ENCODE measurements at places on chromosomes 2 and 18.

- no peak for DNase-seq
These were observed 25.2 kb downstream of the HRH4 start for GRCh38 chr18:24485681-24486080.

- DNase-seq: no peak
These were observed 19.8 kb downstream of the DTYMK start for GRCh38 chr2:241666627-241667400.

DNA sequence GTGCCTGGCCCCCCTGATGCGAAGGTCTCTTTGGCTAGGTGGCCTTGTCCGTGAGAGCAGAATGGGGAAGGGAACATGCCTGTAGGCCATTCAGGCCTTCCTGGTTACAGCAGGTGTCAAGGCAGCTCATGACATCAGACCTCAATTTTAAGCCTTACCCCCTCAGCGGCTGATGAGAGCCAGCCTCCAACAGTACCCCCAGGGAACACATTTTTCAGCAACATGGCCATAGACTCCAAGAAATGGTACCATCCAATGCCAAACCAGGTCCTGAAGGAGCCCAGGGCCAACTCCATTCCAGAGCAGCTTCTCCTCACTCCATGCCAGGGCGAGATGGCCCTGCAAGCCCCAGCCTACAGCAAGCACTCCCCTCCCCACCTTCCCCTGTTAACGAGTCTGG lies 199.2 kb downstream of the SMAD2 start:
- DNase-seq: no peak

- no peak for DNase-seq
These were observed 49.4 kb downstream of the TSPYL6 start for GRCh38 chr2:54206596-54206995.

- no peak for DNase-seq
These were observed 13.3 kb downstream of the NTSR2 start for GRCh38 chr2:11656671-11657101.

- DNase-seq: no peak
These were observed 149.9 kb downstream of the LOXHD1 start for GRCh38 chr18:46506974-46507586.

DNA sequence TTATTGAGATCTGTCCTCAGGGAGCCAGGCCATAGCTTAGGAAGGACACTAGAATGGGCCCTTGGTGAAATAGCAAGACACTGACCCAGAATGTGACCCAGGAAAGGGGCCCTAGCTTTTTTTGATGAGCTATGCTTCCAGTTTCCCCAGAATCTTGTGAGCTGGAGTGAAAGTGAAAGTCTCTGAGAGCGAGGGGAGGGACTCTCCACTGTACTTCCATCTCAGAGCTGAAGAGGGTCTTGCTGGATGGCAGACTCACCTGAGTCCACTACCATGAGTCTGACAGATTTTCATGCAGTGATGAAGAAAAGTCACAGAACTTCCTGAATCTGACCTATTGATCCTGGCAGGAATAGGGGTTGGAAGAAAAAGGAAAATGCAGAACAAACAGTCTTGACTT lies 3.1 kb downstream of the ARHGAP25 start:
- no peak for DNase-seq

GRCh38 chr2:26561918-26562810 lies 79.0 kb downstream of the CIB4 start:
- no peak for DNase-seq

DNA sequence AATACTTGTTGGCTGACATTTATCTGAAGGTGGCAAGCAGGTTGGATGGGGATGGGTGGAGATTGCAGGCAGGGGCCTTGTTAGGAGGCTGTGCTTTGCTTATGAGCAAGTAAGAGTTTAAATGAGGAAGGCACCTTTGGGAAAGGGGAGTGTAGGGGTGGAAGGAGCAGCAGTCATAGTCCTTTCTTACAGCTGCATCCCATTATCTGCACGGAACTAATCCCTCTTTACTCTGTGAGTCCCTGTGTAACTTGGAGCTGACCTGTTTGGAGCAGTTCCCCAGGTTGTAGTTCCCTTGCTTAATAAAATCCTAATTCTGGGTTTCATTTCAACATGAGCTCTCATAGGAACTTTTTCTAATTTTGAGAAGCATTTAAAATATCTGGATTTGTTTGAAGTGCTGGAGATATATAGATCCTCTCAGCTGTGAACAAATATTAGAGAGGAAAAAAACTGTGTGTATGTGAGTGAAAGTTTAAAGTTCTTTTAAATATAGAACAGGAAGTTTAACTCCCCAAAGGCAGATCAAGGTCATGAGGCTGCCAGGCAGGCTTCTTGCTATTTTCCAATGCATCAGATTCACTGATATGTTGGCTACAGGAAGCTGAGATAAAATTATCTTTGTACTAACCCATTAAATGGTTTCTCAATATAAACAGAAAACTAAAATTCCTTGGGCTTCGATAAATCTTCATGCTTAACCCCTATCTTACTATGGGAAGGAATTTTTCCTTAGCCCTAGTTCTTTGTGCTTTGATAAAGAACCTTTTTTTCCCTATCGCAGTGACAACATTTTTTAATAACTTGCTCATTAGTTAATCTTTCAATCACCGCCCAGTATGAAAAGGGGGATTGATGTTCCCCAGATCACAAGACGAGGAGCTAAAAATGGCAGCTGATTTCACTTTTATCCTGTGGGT lies 104.6 kb upstream of the EML6 start:
- DNase-seq: no peak

DNA sequence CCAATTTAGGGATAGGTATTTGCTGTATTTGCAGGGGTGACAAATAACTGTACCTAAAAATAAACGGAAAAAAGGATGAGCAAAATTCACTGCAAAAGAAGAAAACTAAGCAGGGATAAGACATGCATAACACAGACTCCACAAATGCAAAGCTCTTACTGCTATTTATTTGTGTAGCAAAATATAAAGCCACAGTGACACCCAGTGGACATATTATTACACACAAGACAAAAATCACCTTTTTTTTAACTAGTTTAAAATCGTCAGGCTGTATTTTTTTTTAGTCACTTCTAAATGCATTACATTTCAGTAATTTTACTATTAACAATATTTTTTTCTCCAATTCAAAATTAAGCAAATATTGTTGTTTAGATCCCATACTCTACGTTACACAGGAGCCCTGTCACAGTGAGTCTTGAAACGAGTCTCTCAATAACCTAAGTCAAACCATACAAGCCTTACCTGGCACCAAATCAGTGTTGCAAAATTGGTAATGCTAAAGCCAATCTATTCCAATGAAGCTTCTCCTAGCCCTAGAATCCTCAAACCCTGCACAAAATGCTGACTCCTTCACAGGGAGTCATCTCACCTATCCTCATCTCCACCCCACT lies 23.7 kb downstream of the METTL4 start:
- DNase-seq: no peak

GRCh38 chr18:46322411-46322891 lies 218.3 kb downstream of the HAUS1 start:
- no peak for DNase-seq

DNA sequence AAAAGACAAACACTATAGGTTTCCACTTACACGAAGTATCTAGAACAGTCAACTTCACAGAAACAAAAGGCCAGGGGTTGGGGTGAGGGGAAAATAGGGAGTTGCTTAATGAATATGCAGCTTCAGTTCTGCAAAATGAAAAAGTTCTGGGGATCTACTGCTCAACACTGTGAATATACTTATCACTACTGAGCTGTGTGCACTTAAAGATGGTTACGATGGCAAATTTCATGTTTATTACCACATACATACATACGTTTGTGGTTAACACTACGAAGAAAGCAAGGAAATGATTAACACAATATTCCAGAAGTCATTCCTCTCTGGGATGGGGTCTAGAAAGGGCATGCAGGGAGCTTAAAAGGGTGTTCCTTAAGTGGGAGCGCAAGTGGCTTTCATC lies 19.3 kb downstream of the MBOAT2 start:
- no peak for DNase-seq

- no peak for DNase-seq
These were observed 95.7 kb upstream of the SERTAD2 start for GRCh38 chr2:64749446-64749845.

GRCh38 chr2:64852771-64853241 lies 136.4 kb upstream of the SLC1A4 start:
- DNase-seq: no peak

DNA sequence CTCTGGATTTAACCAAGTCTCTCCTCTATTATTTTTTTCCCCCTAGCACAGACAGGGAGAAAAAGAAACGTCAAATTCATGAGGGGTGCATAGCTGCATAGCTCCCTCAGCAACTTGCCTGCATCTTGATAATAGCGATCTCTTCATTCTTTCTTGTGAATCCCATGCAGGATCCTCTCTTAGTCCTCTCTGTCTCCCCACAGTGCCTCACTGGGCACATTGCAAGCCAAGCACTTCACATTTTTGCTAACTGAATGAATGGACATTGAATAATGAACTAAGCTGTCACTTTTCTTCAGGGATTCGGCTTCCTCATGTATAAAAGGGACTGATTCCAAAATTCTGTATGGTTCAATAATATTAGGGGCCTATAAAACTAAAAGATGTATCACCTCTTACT lies 2.9 kb upstream of the EPB41L3 start:
- no peak for DNase-seq

DNA sequence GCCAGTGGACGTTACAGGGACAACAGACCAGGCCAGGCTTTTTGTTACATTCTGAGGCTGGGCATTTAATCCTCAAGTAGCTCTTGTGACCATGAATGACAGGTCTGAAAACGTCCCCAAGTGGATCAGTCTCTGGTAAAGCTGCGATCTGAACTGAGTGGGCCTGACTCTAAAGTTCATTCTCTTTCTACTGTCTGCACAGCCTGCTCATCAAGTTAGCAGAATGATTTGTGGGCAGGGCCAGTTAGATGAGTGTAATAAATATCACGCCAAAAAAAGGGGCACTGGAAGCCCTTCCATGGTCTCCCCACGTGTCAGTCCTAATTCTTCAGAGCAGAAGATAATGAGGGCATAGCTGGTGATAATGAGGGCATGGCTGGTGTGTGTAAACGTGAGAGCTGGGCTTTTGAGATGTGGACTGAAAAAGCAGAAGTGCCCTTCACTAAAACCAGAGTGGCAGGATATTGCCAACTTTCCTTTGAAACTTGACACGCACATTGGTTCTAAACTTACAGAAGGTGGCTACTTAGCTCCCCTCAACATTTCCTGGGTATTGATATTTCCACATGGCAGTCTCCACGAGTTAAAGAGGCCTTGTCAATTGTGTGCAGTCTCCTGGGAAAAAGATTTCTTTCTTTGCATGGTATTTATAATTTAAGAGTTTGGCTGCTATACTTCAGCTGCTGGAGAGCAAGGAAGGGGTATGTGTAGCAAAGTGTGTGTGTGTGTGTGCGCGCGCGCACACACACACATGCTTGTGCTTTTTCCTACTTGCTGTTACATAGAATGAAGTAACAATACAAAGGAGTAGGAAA lies 72.7 kb upstream of the LYPD6B start:
- DNase-seq: no peak

GRCh38 chr2:37366773-37367172 lies 22.3 kb downstream of the QPCT start:
- no peak for DNase-seq

GRCh38 chr2:67948506-67948905 lies 114.3 kb downstream of the C1D start:
- DNase-seq: no peak

DNA sequence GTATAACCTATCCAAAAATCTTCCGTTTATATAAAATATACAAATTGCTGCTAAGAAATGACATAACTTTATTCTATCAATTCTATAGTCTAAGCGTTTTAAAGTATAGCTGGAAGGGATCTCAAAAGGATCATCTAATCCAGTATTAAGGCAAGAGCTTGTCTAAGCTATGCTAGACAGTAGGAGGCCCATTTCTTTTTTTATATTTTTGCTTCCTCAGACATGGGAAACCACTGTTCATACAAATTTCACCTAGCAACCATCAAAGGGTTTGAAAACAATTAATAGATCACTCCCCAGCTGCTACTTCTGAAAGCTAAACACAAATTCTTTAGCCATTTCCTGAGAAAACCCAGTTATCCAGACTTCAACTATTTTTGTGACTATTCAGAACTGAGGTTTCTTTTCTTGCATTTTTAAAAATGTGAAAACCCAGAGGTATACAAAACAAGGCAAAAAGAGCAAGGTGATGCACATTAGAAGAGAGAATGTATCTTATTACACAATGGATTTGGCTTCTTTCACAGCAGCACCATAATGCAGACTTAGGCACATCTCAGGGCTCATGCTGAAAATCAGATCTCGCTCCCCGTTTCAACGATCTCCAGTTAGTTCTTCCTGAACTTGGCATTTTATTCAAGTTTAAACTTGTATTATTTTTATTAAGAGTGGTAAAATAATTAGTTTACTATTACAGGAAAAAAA lies 274.4 kb downstream of the LRP1B start:
- no peak for DNase-seq

DNA sequence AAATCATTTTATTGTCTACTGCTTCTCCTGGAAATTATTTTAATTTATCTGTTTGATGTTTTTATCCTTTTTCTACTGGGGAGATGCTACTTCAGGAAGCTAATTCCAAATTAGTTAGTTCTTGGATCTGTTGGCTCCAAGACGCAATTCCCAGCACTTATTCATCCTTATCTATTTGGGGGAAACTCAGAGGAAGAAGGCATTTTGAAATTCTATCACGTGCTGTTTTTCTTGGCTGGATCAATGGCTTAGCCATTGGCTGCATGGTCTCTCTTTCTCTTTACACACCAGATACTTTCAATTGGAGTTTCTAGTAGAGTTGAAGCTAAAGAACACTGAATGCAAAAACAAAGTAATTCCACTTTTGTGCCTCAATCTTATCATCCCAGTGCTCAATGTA lies 98.3 kb downstream of the RAPGEF4 start:
- DNase-seq: no peak

- DNase-seq: no peak
These were observed 26.9 kb downstream of the MCEE start for GRCh38 chr2:71102981-71103681.

- no peak for DNase-seq
These were observed 3.8 kb downstream of the SAG start for GRCh38 chr2:233311241-233311926.

GRCh38 chr2:171210864-171211431 lies 50.3 kb upstream of the TLK1 start:
- DNase-seq: no peak

DNA sequence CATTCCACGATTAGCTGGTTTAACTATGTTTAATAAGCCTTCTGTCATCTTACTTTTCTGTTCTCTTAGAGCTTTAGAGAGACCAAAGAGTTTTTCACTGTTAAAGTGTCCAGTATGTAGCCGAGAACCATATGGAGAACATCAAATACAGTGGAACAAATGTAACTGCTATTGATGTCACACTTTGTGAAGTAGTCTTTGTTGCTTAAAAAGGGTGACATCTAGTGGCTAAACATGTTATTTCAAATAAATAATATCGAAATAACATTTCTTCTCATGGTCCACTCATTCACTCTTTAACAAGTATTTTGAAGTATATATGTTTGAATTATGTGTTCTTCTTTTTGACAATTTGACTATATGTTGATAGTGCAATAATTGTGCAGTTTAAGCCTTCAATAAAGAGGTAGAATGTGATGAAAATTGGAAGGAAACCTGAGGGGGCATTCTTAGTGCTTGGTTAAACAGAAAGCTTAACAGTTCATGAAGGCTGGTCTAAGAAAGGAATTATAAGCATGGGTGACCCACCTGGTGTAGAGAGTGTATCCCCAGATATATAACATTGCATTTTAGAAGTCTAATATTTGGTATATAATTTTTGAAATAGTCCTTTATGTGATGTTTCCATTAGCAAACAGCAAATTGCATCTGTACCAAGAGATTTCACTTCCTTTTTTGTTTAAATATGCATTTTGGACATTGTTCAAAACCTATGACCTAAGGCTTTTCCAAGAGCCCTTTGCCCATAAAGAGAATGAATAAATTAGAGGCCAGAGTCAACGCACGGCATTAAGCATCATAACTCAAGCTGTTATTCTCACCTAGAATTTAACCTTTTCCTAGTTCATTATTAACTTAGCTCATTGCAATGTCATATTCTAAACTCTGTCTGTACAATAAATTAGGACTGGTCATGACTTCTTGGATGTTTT lies 112.1 kb downstream of the KYNU start:
- no peak for DNase-seq

Measured in stimulated activated effector memory CD8-positive, alpha-beta T cell treated with anti-CD3 and anti-CD28 coated beads, Interleukin-12 subunit alpha, Interleukin-12 subunit beta, amount 100 ng/mL, for 72 hours (primary cell).